ENCODE measurements at places on chromosomes 1 and 21. TPM values are rescaled to one million over a fixed set of nuclear protein-coding genes. Genes with fewer than 3 reads are reported as not detected.

RHOC gene
- total RNA-seq: 159 TPM

AIRE gene
- 0.23 TPM for total RNA-seq

BOLA1 gene
- 11.7 TPM for total RNA-seq

SPATA6 gene
- total RNA-seq: 17.9 TPM

KRTAP10-5 gene
- not detected for total RNA-seq
